ENCODE measurements at places on chromosomes 5 and 9. TPM values are rescaled to one million over a fixed set of nuclear protein-coding genes. Genes with fewer than 3 reads are reported as not detected.

The SLC36A3 gene
- not detected for total RNA-seq

The FABP6 gene
- total RNA-seq = 1.5 TPM

The SREK1 gene
- total RNA-seq = 91.1 TPM

The GABRA1 gene
- not detected for total RNA-seq

The LCNL1 gene
- total RNA-seq = not detected

- no peak for DNase-seq
These were observed 475.1 kb downstream of the TMEM232 start for GRCh38 chr5:110251366-110251765.

- DNase-seq = peak; percentile 12
These were observed 96.5 kb downstream of the ARHGAP26 start for GRCh38 chr5:142866563-142867275.

DNA sequence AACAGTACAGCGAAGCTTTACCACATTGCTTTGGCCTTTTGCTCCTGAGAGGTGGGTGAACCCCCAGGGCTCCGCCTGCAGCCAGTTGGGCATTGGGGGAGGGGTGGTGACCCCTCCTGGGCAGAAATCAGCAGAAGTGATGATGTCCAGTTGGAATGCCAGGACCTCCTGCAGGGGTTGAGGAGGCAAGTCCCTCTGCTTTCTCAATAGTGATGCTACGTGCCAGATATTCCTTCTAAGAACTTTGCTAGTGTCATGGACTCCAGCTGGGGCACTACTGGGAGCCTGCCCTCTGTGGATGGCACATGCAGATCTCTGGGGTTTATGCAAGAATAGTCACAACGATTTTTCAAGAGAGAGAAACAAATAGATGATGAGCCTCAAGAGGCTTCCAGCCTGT lies 95.6 kb downstream of the NDFIP1 start:
- DNase-seq = no peak

DNA sequence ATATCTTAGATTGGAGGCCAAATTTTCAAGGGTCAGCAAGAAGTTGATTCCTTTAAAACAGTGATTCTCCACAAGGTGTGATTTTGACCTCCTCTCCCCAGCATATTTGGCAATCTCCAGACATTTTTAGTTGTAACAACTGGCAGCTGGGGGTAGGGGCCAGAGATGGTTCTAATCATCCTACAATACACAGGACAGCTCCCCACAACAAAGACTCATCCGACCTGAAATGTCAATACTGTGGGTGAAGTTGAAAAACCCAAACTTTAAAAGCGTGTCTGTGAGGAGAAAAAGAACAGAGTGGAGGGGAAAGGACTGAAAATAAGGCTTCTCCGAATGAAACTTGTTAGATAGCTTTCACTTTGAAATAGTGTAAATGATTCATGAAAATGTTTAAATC lies 10.0 kb upstream of the STRBP start:
- DNase-seq = no peak

GRCh38 chr5:124315741-124316415 lies 430.6 kb downstream of the ZNF608 start:
- DNase-seq = no peak

DNA sequence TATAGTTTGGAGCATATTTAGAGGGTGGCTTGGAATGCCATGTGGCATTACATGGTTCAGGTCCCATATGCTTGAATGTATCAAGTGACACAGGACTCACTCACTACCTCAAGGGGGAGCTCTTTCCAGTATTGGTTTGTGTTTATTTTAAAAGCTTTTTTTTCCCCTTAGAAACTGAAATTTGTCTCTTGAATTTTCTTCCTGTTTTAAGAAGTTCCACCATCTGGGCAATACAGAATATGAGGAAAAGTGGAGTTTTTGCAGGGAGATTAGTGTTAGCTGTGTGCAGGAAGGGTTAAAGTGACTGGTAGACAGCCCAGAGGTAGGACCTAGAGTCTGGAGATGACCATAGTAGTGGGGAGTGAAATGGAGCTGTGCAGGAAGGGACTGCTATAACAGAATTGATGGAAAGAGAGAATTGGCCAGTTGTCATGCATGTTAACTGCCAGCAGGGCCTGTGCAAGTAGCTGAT lies 36.6 kb downstream of the CTNNA1 start:
- DNase-seq = no peak

- DNase-seq = peak; percentile 17
These were observed 12.9 kb downstream of the ITGA1 start for GRCh38 chr5:52800394-52801213.
